ENCODE measurements at places on chromosomes 12 and 14. TPM values are rescaled to one million over a fixed set of nuclear protein-coding genes. Genes with fewer than 3 reads are reported as not detected.

The OLR1 gene
- 0.61 TPM for polyA plus RNA-seq

DNA sequence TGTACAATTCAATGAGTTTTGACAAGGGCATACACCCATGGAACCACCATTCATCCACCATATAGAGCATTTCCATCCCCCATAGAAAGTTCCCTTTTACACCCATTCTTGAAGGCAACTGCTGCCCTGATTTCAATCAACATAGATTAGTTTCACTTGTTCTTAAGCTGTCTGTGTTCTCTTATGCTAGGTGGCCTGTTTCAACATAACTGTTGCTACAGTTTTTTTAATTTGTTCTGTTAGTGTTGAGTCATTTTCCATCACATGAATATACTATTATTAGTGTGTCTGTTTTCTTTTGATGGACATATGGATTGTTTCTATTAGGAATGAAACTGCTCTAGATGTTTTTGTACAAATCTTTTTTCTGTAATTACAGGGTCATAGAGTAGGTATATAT lies 123.4 kb downstream of the PTPRQ start:
- DNase-seq: no peak

- DNase-seq: no peak
Observed at GRCh38 chr12:69397978-69398377, 38.4 kb downstream of the YEATS4 start.

The CDKN3 gene
- 29.9 TPM for polyA plus RNA-seq

DNA sequence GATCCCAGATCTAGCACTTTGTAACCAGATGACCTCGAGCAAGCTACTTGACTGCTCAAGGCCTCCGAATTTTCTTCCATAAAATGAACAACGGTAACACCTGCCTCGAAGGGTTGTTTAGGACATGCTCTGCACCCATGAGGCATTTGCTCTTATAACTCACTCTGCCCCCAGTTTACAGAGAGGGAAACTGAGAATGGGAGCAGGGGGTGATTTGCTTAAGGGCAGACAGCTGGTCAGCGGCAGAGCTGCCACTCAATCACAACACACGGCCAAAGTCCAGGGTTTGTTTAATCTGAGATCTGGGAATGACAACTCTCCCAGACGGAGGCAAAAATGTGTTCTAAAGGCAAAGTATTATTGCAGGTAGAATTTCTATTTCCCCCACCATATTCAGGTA lies 156.3 kb downstream of the RIMBP2 start:
- DNase-seq: no peak

DNA sequence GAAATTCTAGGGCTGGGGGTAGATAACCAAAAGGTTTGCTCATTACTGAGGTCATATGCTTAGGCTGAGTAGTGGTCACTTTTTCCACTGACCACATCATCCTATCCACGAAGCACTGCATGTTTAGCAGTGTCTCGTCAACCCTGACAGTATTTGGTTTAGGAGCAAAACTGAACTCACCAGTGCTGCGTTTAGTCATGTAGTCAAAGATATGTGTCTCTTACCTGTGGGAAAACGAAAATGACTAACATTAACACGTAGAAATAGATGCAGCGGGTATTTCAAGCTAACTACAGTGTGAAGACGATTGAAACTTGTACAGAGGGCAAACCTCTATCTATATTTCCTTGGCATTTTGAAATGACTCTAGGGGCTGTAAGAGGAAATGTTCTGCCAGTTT lies 34.6 kb downstream of the MTHFD1 start:
- no peak for DNase-seq

- no peak for DNase-seq
Observed at GRCh38 chr12:103647267-103647666, 60.2 kb downstream of the STAB2 start.

DNA sequence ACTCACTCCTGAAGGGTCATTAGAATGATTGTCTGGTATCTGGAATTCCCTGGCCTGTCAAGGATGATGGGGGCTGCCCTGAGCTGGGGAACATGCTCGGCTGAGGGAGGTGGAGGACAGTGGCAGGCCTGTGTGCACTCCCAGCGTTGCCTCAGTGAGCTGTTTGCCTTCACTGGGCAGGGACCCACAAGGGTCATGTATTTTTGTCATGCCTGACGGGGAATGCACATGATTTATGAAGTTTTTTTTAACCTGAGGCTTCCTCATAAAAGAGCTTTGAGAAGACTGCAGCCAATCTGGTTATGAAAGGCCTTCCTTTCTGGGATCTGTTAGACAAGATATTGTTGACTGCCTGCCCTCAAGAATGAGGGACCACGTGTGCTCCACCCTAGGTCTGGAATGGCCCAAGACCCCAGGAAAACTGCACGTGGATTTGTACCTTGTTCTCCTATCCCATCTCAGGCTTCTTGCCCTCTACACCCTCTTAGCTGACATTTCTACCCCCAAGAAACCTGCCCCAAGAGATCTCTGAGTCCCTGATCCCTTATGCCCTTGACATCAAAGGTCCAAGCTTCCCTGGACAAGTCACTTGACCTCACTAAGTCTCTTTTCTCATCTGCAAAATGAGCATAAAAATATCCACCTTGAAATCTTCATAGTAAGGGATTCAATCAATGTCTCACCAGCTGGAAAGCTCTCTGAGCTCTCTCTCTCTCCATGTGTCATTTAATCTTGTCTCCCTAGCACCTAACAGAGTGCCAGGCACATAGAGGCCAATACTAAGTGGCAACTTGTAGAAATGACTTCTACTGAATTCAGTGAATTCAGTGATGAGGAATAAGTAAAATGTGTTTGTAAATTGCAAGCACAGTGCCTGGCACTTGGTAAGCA lies 24.5 kb upstream of the COL2A1 start:
- DNase-seq: no peak

- no peak for DNase-seq
Observed at GRCh38 chr12:46560874-46561273, 188.3 kb upstream of the SLC38A2 start.

DNA sequence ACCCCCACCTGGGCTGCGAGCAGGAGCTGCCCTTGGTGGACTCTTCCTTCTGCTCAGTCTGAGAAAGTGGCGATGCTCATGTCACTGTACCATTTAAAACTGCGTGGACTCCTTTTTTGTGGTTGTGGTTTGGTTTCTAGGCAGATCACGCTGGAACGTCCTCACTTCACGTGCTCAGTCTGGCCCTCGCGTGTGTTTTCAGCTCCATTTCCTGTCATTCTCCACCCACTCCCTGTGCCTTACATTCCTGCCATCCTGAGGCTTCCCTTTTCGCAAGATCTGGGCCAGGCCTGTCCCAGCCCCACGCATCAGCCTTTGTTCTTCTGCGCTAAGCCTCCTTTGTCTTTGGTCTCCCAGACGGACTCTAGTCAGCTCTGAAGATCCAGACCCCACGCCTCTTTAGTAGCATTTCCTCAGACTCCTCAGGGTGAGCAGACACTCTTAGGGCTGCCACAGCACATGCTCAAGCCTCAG lies 105.4 kb downstream of the FBXL14 start:
- DNase-seq: no peak

- DNase-seq: no peak
Observed at GRCh38 chr12:47314996-47315395, 235.2 kb upstream of the AMIGO2 start.

The GPD1 gene
- 60.1 TPM for polyA plus RNA-seq

The BIN2 gene
- polyA plus RNA-seq: 2.4 TPM

DNA sequence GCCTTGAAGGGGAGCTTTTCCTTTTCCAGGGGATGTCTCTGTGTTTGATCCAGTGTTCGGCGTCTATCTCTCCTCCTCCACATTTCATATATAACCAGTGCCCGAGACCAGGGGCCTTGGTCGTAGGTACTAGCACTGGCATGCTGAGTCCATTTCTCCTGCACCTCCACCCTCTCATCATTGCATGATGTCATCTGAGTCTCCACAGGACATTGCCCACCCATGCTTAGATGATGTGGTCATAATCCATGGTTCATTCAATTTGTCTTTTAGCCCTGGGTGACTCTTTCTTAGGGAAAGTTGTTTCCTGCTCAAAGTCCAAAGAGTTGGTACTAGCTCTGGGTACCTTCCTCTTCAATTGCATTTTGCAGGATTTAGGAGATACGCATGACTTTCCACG lies 328.1 kb downstream of the BCL11B start:
- no peak for DNase-seq

The PIANP gene
- 10.4 TPM for polyA plus RNA-seq

DNA sequence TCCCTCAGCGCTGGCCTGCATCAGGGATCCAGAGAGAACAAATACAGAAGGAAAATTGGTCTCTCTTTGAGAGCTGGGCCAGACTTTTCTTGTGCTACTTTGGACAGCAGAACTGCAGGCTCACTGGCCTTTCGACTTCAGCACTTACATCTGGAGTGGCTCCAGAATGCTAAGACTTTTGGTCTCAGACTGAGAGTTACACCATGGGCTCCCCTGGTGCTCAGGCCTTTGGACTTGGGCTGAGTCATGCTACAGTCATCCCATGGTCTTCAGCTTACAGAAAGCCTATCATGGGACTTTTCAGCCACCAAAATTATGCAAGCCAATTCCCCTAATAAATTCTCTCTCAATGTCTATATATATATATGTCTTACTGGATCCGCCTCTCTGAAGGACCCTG lies 9.0 kb upstream of the CD163 start:
- DNase-seq: no peak

The SLC8A3 gene
- 0.55 TPM for polyA plus RNA-seq

DNA sequence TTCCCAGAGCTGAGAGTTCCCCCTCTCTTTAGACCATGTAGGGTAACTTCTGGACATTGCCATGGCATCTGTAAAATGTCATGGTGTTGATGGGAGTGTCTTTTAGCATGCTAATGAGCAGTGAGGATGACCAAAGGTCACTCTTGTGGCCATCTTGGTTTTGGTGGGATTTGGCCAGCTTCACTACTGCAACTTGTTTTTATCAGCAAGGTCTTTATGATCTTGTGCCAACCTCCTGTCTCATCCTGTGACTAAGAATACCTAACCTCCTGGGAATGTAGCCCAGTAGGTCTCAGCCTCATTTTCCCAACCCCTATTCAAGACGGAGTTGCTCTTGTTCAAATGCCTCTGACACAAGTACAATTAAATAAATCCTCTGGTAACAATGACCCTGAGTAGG lies 244.4 kb downstream of the NEDD1 start:
- no peak for DNase-seq

- no peak for DNase-seq
Observed at GRCh38 chr14:106268013-106268727, 741.8 kb downstream of the TMEM121 start.

DNA sequence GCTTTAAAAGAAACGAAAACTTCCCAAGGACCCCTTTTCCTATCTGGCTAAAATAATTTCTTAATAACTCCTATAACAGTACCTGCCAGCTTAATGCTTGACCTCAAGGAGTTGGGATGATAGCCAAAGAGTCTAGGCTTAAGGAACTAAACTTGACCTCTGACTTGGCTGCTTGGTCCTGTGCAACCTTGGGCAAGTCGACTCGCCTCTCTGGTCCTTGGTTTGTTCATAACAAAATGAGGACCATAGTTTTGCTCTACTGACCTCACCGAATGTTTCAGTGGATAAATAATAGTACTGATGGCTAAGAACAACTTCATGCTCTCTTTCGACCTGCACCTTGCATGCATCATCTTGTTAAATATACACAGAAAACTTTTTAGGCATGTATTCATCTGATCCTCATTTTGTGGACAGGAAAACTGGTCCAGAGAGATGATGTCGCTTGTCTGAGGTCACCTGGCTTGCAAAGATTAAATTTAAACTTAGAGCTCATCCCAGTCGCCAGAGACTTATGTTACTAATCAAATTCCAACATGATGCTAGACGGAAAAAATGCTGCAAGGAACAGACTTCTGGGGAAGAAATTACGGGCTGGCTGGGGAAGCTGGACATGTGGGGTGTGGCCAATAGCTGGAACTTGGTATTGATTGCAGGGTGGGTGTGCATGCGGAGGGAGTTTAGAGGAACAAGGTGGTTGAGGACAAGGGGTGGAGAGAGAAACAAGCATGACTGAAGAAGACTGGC lies 38.0 kb upstream of the WSCD2 start:
- DNase-seq: no peak

The TNFAIP2 gene
- polyA plus RNA-seq: 31.7 TPM

The KLRD1 gene
- polyA plus RNA-seq: 0.22 TPM

The OVCH1 gene
- 0.55 TPM for polyA plus RNA-seq

The KRT85 gene
- 0.12 TPM for polyA plus RNA-seq

The KITLG gene
- polyA plus RNA-seq: 46.7 TPM

Data from left renal pelvis (tissue), 4 donors.